CD4-positive, alpha-beta T cell treated with Interleukin-6 at 100 ng/mL for 8 hours (primary cell): ENCODE measurements at places on chromosomes 16 and 17.

GRCh38 chr17:79406316-79406715 is 204.5 kb downstream of the RBFOX3 start:
- no peak for DNase-seq

DNA sequence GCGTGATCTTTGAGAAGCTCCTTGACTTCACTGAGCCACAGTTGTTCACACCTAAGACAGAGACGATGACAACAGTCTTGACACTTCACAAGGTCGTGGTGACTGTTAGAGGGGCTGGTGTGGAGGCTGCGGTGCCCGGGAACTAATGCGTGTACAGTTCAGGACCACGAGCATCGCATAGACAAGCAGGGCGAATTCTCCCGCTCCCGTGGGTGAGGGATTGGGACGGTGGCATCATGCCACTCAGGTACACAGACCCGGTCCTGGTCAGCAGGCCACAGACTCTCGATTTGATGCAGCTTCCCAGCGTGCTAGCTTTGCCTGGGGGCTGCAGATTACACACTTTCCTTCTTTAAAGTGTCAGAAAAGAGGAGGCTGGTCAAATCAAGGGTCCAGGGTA is 24.7 kb downstream of the CEP295NL start:
- no peak for DNase-seq

GRCh38 chr17:78268951-78269905 is 37.8 kb downstream of the TMEM235 start:
- no peak for DNase-seq

DNA sequence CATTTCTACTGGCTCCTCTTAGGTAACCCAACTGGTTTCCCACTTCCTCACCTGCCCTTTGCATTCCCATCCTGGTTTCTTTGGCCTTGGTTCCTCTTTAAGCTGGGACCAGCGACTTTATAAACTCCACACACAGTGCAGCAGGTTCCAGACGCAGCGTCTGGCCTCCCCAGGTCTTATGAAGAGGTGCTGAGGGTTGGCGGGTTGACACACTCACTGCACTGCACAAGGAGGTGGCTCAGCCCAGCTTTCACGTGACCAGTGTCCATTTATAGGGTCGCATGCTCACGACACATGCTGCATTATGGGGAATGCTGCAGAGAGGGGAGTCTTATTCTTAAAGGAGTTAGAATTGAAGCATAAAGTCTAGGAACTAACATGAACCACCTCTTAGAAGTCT is 70.8 kb downstream of the ZFHX3 start:
- DNase-seq: no peak

DNA sequence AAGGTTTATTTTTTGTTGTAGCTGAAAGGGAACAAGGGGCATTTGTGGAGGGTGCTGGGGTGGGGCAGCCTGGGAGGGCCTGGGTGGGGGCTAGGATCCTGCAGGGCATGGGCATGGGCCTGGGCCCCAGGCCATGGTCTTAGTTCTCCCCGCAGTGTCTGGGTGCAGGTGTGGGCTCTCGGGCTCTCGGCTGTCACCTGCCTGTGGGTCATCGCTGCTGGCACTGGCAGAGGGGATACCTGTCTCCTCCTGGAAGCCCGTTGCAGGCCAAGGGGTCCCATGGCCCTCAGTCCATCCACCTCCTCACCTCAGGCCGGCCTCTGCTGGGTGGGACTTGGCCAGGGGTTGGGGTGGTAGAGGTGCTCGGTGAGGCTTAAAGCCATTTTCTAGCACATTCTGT is 30.3 kb downstream of the TSC2 start:
- no peak for DNase-seq

DNA sequence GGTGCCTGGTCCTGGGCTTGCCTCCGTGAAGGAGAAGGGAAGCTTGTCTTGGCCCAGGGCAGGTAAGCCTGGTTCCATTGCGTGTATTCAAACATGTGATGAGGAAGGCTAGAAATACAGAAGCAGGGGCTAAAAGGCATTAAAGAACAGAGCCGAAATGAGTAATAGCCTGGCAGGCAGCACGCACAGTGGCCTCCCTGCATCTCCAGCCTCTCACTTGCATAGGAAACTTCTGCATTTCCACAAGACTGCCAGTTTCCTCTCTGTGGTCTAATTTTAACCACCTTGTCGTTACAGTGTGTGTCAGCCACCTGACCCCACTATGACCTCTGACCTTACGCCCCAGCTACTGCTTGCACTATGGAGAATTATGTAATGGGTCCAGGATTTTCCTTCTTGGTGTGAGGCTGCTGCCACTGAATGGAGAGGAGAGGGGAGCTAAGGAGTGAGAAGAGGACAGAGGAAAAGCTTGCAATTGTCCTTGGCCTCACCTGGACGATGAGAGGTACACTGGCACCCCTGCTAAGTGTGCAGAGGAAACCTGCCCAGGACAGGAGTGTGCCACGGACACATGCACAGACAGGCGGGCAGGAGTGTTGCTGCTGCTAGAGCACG is 32.8 kb downstream of the HIC1 start:
- DNase-seq: peak; percentile 34

GRCh38 chr17:78884876-78885667 is 17.9 kb downstream of the CEP295NL start:
- DNase-seq: no peak

DNA sequence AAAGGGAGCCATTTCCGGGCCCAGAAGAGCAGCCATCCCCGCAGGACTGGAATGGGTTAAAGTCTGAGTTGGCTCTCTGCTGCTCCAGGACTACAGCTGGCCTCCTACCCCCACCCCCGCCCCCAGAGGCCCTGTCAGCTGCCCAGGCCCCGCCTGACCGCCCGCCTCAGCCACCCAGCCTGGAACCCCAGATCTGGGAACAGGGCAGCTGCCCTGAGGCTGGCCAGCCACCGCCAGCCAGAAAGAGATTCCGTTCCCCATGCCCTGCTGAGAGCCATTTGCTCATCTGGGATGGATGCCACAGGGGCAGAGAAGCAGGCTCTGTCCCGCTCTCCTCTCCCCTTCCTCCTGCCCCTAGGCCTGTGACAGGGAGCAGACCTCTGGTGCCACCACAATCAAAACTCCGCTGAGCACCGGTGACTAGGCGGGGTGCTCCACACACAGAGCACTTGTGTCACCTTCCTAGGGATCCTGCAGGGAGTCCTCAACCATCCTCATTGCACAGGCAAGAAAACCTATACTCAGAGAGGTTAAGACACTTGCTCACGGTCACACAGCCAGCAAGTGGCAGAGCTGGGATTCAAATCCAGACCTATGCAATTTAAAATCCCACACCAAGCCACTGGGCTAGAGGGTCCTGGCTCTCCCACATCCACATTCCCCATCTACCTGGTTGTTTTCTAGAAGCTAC is 44.1 kb downstream of the ZNF423 start:
- no peak for DNase-seq

- DNase-seq: peak; percentile 49
Measured at GRCh38 chr16:47143677-47144558, at the start of gene NETO2. Gene NETO2, minus strand, starts transcription at chr16:47143945. Its CDS starts 333 bp downstream, at chr16:47143612.

- no peak for DNase-seq
Measured at GRCh38 chr16:4522051-4522581, 16.5 kb downstream of the CDIP1 start.

DNA sequence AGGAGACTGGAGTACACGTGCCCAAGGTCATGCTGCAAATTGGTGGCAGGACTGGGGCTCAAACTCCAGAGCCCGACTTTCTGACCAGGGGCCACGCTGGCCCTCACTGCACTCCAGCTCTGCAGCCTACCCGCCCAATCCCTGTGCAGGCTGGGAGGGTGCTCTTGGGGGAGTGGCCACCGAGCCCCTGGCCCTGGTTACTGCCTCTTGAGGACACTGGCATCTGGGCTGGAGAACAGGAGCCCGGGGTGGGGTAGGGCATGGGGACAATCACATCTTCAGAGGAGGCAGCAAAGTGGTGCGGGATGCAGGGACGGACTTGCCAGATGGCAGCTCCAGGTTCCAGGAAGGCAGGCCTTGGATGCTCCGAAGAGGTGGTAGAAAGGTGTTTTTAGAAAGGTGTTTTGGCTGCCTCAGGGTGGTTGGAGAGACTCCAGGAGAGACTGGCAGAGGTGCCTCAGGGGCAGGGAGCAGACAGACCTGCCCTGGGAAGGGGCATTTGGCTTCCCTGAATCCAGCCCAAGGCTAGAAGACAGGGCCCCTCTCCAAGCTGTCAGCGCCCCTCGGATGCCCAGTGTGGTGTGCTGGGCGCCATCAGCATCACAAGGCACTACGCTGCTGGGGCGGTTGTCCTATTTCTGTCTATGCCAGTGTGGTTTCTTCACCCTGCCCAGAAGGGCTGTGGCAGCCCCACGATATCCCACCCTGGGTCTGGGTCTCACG is 220.6 kb downstream of the NTN1 start:
- DNase-seq: no peak

DNA sequence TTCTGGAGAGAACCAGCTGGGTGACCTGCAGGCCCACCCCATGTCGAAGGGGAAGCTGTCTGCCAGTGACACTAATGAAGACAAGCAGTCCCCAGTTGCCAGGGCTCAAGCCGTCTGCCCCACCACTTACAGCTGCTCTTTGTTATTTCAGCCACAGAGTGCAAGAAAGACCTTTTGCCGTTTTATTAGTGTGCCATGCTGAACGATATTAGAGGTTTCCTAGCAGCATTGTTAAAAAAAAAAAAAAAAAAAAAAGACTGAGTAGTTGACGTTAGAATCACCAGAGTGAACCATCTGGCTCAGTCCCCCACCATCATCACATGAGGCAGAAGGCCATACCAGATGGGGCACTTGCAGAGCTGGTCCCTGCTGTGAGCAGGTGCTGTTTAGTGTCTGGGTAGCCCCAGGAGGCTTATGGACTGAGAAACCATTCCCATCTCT is 26.5 kb upstream of the SLC39A11 start:
- no peak for DNase-seq

DNA sequence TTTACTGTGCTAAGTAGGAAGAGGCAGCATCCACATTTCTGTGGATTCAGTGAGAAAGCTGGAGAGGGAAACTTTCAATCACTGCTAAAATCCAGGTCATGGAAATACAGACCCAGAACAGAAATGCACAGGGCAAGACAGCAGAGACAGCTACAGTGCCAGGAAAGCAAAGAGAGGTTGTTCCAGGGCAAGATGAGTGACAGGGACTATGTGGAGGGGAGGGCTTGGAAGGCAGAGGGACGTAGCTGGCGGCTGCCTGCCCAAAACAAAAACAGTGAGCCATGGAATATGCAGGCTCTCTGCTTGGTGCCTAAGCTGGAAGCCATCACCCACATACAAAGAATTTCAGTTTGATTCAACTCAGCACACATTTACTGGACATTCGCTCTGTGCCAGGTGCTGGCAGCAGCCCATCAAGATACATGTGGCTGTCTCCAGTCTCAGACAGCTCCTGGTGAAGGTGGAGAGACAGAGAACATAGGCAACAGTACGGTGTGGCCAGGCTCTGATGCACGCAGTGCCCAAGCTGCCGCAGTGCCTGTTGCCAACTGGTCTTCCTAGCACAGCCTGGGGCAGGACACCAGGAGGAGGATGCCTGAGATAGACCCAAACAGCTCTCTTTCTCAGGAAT is 88.7 kb downstream of the AIPL1 start:
- no peak for DNase-seq

DNA sequence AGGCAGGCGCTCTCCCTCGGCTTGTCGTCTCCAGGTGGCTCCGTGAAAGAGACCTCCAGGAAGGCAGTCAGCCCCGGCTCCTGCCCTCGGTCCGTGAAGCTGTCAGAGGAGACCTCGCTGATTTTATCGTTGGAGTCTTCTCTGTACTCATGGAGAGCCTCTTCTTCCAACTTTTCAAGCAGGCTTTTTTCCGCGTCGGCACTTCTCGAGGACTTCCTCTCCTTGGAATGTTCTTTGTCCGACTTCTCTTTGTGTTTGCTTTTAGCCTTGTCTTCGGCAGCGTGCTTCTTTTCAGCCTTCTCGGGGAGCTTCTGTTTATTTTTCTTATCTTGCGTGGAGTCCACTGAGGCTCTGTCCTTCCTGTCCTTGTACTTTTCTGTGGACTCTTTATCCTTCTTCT is 65.0 kb downstream of the ZNF778 start:
- DNase-seq: no peak

DNA sequence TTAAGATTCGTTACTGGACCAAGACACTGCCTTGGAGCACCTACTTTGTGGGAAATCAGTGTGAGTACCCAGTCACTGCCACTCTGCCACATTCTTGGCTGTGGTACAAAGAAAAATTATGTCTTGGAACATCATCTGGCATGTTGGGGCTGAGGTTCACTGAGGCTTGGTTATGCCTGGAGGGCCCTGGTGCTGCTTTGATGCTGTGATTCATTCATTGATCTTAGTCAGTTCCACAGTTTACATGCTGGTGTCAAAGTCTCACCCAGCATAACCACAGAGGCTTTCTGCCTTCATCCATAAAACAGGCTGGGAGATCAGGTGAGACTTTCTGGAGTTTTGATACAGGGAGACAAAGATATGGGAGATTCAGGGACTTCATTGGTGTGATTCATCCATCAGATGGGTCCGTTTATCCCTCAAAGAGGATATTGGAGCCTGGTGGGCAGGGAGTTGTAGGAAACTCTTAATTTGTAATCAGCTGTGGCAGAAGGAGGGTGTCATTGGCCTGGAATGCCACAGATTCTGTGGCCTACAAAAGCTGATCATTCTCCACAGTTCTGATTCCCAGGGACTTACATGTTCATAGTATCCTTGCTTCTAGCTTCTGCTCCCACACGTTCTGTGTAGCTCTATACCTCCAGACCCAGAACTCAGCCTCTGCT is 322.5 kb downstream of the PMP22 start:
- DNase-seq: no peak

- no peak for DNase-seq
Measured at GRCh38 chr17:79361873-79362771, 248.7 kb downstream of the RBFOX3 start.

- no peak for DNase-seq
Measured at GRCh38 chr17:67041531-67041930, 2.8 kb upstream of the CACNG1 start.

GRCh38 chr17:3818786-3819185 is 17.8 kb upstream of the ITGAE start:
- no peak for DNase-seq

DNA sequence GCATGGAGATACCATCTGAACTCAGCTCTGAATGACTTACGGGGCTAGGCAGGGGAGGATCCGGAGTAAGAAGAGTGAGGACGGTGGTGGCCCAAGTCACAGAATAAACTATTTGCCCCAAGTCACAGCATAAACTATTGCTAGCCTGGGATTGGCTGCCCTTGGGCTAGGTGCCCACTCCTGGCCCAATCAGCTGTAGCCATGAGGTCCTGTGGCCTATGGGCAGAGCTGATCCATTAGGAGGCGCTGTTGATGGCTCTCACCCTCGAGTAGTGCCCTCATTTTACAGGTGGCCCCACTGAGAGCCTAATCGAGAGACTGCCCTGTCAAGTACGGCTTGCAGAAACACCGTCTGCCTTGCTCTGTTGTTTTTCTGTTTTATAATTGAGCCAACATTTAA is 62.3 kb upstream of the ZNF423 start:
- DNase-seq: no peak
